Activated CD4-positive, alpha-beta T cell treated with anti-CD3 and anti-CD28 coated beads, Interleukin-2, amount 50 U/mL, for 24 hours (primary cell): ENCODE measurements at places on chromosomes 11 and 22.

DNA sequence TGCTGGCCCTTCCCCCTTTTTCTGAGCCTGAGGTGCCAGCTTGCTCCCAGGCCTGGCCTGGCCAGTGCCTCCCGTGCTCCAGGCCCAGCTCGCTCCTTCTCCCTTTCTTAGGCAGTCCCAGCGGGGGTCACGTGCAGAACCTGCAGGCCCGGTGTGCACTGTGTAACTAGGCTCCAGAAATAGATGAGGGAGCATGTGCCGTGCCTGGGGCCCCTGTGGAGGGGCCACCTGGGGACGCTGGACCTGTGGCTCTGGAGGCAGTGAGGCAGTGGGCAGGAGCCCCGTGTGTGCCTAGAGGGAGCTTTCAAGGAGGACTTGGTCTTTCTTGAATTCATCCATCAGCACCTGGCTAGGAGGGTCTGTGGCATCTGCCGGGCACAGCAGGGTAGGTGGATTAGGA is 11.5 kb downstream of the PTDSS2 start:
- no peak for DNase-seq

DNA sequence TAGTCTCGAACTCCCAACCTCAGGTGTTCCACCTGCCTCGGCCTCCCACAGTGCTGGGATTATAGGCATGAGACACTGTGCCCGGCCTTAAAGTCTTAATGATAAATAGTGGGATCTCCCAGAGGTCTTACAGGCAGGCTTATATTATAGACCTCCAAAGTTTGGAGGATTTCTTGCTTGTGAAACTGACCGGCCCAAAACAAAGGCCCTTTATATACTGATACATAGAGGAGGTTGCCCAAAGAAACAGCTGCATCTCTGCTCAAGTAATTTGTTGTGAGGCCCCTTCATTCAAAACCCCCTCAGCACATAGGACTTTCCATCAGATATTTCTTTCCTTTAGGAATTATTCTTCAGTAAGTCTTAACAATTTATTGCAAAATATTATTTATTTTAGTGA is 27.4 kb upstream of the RDX start:
- no peak for DNase-seq

GRCh38 chr11:22115470-22116029 is 77.3 kb upstream of the ANO5 start:
- no peak for DNase-seq

- DNase-seq, result no peak
Observed at GRCh38 chr11:87954476-87954875, 220.8 kb downstream of the RAB38 start.

- DNase-seq, result no peak
Observed at GRCh38 chr11:129598378-129598777, 217.3 kb upstream of the TMEM45B start.

DNA sequence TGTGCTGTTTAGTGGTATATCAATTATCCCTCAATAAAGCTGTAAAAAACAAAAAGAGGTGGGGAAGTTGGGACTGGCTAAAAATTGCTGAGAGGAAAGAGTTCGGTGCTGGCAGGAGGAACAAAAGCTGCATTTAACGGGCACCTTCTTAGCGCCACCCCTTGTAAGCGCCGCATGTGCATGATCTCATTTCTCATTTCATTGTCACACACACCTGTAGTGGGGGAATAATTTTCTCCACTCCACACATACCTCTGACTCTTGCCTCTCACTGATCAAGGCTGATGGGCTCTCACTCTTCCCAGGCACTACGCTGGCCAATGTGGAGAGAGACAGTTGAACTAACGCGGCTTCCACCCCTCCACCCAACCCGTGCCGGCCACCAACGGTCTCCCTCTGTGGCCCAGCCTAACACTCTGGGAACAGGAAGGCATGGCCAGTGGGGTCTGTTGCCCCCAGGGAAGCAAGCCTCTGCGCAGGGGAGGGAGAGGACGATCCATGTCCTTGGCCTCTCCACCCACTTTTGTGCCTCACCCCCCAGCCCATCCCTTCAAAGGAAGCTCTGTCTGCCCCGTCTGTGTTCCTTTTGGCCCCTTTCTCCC is 186.7 kb upstream of the SYT13 start:
- DNase-seq, result no peak

DNA sequence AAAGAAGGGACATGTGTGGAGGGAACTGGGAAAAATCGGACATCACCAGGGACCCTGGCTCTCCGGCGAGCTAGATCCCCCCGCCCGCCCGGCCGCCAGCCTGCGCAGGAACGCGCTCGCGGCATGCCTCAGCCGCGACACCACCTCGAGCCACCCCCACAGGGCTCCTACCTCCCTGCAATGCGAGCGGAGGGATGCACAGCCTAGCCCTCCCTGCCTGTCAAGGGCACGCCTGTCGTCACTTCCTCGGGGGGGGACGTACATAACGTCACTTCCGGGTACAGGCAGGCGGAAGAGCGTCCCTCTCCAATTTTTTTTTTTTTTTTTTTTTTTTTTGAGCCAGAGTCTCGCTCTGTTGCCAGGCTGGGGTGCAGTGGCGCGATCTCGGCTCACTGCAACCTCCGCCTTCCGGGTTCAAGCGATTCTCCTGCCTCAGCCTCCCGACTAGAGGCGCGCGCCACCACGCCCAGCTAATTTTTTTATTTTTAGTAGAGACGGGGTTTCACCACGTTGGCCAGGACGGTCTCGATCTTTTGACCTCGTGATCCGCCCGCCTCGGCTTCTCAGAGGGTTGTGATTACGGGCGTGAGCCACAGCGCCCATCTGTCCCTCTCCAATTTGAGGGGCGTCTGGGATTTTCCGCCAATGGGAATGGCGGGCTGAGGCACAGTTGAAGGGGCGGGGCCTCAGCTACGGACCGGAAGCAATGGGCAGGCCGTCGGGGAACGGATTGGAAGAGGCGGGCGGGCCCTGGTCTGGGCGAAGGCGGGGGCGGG is at the start of gene TXN2:
Gene TXN2, minus strand, starts transcription at position 248 of the 776 bp plus-strand sequence. CDS start 803 bp downstream, outside the sequence.
- DNase-seq, result peak; percentile 95

- no peak for DNase-seq
Observed at GRCh38 chr11:17063171-17064002, 14.1 kb downstream of the RPS13 start.

GRCh38 chr11:85076535-85077330 is 550.4 kb downstream of the DLG2 start:
- no peak for DNase-seq

DNA sequence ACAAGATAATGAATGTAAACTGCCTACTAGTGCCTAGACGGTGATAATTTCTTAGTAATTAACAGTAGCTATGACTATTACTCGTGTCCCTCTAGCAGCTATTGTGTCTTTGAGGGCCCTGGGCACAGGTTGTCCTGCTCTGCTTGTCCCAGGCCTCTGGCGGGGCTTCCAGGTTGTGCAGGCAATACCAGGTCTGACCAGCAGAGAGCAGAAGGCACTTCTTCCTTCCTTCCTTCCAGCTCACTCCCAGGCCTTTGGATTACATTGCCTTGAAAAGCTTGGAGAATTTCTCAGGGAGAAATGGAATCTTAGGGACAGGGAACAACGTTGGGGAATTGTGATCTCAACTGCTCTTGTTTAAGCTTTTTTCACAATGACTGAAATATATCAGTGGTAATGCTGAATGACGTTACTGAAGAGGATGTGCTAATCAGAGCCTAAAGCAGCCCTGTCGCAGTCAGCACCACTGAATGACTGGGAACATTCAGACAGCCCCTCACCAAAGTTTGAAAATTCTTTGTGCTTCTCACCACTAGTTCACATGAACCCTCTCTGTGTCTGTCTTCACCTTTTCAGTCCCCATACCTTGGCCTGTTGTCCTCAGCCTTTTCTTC is 8.4 kb upstream of the CCKBR start:
- DNase-seq, result no peak

- no peak for DNase-seq
Observed at GRCh38 chr11:122197066-122197987, 81.3 kb upstream of the BLID start.

DNA sequence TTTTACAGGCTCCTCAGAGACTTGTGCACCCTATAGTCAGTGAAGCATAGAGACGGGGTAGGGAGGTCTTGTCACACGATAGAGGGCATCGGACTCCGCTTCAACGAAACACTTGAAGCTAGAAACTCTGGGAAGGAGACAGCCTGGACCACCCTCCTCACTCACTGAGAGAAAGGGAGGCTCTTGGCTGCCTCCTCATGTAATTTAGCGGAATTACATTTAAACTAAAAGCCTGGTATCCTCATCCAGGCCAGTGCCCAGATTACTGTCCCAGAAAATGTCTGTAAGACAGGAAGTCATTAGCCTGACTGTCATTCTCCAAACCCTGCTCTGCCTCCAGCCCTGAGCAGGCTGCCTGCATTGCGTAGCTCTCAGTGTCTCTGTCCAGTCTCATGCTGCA is 36.0 kb downstream of the TTLL1 start:
- DNase-seq, result no peak

DNA sequence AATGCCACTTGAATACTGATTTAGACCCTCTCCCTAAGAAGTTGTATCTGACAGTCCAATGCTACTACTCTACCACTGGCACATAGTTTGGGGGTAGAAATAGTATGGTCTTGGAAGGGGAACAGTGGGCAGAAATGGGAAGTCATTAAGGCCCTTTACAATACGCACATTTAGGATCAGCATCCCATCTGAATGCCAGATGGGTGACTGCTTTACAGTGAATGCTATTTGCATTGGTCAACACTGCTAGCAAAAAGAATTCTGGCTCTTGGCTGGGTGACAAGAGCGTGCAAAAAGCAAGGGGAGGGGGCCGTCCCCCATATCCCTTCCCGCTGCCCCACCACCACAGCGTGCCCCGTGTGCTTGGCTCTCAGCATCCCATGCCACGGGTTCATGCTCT is 104.7 kb upstream of the BID start:
- DNase-seq, result no peak

- no peak for DNase-seq
Observed at GRCh38 chr22:47351836-47352579, 589.6 kb downstream of the TBC1D22A start.

DNA sequence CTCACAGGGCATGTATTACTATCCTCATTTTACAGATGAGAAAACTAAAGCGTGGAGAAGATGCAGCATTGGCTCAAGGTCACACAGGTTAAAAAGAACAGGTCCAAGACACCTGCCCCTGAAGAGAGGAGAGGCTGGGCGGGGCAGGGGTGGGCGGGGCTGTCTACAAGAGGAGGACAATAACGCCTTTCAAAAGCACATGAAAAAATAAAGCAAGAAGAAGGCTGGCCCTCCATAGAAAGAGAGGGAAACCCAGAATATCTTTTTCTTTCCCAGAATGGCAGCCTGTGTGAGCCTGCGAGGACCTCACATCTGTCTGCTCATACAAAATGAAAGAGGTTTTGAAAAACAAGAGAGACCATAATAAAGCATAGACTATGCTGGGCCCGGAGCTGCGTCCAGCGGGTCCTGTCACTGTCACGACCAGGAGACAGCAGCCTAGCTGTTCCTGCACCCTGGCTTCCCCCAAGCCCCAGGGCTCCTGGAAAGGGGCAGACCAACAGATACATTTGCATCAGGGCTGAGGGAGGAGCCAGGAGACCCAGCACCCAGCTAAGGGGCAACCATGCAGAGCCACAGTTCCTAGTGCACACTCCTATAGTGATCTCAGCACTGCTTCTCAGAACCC is 61.6 kb downstream of the DSCAML1 start:
- DNase-seq, result no peak

DNA sequence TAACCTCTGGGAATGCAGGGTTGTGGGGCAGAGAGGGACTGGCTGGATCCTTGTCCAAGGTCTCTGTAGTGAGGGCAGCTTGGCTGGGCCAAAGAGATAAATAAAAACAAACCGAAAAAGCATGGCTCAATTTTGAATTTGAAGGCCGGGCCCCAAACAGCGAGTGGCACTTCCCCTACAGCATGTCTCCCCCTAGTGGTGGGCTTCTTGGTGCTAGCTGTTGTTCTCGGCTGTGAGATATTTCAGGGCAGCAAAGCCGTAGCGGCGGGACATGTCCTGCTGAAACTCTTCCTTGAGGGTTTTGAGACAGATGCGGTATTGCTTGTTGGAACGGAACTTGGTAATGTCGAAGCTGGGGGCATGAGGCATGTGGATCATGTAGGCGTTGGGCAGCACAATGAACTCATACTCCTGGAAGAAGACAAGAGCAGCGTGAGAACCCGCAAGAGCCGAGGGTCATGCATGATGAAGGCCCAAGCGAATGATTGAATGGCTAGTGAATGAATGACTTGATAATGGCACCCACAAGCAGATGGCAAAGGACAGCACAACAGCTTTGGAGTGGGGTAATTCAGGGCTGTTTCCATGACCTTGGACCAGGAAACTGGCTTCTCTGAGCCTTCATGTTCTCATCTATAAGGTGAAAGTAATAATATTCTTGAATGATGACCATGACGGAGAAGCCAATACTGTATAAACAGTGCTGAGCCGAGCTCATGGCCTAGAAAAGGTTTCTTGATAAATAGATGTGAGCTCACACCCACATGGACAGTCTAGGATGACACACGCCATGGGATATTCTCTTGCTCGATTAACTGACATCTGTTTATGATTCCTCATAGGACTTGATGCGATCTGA is 216.3 kb upstream of the SYN3 start:
- DNase-seq, result no peak

GRCh38 chr22:23072911-23073491 is 2.7 kb downstream of the GNAZ start:
- DNase-seq, result no peak

GRCh38 chr11:19790831-19791552 is 78.4 kb downstream of the NAV2 start:
- no peak for DNase-seq

DNA sequence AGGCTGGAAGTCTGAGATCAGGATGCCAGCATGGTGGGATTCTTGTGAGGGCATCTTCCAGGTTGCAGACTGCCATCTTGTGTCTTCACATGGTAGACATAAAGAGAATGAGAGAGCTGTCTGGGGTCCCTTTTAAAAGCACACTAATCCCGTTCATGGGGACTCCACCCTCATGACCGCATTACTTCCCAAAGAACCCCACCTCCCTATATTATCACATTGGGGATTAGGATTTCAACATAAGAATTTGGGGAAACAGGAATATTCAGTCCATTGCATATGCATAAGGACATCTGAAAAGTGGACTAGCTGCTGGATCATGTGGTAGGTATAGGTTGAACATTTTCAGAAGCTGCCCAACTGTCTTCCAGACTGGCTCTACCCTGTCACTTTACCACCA is 33.1 kb upstream of the ADORA2A start:
- DNase-seq, result no peak

DNA sequence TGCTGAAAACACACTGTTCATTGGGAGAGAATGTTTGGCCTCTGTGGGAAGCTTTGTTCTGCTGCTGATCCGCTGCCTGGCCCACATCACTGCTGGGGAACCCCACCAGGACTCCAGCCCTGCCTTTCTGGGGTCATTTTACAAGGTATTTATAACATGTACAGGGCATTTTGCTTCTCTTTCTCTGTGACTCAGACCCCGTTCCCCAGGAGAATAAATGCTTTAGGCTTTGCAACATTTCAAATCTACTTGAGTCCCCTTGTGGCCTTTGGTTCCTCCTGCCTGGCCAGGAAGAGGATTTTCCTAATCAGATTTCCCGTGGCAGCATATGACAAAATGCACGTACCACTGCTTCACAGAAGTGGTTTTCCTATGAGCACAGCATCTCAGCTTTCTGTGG is 43.0 kb downstream of the BTG4 start:
- DNase-seq, result no peak

GRCh38 chr22:20867179-20868024 is 8.6 kb downstream of the SNAP29 start:
- no peak for DNase-seq
